Urothelium cell line (cell line): ENCODE measurements at places on chromosomes 16 and 17.
A peak's percentile ranks its signal among the peaks of the same experiment; 100 is the strongest.

DNA sequence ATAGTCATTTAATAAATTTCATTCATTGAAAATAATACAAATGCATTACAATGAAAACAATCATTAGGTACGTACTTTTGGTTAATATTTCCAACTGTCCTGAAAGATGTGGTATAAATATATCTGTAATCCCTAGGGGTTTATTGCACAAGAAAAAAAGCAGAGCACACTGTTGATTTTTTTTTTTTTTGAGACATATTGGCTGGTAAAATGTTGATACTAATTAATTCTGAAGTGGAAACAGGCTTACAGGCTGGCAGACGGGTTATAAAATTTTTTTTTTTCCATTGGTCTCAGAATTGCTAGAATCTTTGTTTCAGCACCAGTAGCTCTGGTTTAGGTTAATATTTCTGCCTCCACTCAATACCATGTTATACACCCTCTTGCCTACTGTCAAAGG, 193.6 kb downstream of the MAP2K6 start:
- DNase-seq: no peak

- DNase-seq: peak; percentile 83
These were observed 48.0 kb upstream of the ZFHX3 start for GRCh38 chr16:73095885-73096421.

DNA sequence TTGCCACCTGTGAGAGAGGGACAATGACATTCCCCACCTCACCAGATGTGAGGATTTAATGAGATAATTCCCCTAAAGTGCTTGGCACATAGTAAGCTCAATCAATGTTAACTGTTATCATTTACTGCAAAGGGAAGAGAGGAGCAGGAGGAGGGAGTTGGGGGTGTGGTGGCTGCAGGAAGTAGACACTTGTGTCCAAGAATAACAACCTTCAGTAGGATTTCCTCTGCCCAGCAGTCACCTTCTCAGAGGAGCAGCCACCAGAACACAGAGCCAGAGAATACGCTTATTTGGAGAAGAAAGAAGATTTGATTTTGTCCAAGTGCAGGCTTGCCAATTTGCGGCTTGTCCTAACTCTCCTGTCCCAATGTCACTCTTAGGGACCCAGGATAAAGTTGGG, 10.2 kb downstream of the CBX4 start:
- no peak for DNase-seq

- no peak for DNase-seq
These were observed 5.6 kb downstream of the VAC14 start for GRCh38 chr16:70795296-70795912.

DNA sequence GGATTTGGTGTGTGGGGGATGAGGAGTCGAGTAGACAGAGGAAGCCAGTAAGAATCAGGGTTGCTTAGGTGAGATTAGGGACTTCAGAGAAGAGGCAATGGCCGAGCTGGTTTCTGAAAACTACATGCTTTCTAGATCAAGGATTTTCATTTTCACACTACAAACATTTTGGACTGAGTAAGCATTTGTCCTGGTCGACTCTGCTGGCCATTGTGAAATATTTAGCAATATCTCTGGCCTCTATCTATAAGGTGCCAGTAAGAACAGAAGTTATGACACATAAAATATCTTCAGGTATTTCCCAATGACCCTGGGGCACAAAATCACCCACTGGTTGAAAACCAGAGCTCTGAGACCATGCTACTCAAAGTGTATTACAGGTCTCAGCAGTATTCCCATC, 1275.1 kb upstream of the CDH8 start:
- no peak for DNase-seq

DNA sequence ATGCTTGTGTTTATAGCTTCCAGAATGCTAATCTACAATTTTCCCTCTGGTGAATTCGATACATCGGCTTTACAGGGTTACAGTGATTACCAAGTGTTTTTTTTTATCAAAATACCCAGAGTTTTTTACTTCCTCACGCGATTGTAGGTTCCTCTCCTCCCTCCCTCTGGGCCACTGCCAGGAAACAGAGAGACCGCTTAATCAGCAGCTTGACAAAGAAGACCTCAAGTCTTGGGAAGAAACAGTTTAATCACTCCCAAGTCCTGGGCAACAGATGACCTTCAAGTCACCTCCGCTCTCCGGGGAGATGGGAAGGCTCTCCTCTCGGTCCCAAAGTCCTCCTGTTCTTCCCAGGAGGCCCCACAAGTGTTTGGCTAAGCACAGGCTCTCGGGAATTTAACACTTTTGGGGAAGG, 23.5 kb downstream of the SMTNL2 start:
- no peak for DNase-seq

DNA sequence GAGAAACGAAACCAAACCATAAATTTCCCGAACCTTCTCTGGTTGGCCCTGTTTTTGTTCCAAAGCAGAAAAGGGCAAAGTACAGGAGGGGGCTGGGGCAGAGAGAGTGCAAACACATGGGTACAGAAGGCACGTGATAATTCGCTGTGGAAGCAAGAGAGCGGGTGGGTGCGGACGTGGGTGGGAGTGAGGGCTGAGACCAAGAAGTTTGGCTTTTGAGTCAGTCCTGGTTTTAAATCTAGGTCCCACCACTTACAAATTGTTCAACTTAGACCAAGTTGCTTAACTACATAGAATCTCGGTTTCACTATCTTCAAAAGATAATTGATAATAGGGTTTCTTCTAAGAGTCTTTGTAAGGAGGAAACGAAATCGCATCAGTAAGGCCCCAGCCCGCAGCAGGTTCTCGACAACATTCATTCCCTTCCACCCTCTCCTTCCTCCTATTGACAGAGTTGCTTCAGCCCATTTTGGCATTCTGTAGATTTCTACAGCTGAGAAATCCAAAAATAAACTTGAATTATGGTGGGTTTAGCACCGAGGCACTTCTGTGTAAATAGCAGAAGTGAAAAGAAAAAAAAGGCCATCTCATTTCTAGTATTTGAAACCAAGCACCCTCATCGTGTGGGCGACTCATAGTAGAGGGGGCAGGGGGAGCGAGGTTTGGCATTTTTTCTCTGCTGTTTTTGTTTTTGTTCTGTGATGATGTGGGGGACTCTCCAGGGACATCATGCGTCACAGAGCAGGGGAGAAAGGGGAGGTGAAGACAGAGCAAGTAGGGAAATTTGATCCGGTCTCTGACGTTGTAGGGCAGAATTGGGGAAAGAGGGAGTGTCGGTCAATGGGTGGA, 33.6 kb upstream of the CCR7 start:
- DNase-seq: no peak

- DNase-seq: no peak
These were observed 4.0 kb downstream of the WBP2 start for GRCh38 chr17:75850928-75851692.

- no peak for DNase-seq
These were observed 39.0 kb upstream of the AKAP1 start for GRCh38 chr17:57045868-57046704.

- no peak for DNase-seq
These were observed 751 bp upstream of the FOXC2 start for GRCh38 chr16:86565644-86566511.

GRCh38 chr17:70100983-70101382, 26.0 kb downstream of the KCNJ16 start:
- no peak for DNase-seq

- no peak for DNase-seq
These were observed 29.1 kb upstream of the MED13 start for GRCh38 chr17:62094175-62094574.

GRCh38 chr17:28057731-28058246, 15.3 kb downstream of the NLK start:
- no peak for DNase-seq

- DNase-seq: peak; percentile 61
These were observed 2.9 kb upstream of the SCIMP start for GRCh38 chr17:5237541-5238016.

DNA sequence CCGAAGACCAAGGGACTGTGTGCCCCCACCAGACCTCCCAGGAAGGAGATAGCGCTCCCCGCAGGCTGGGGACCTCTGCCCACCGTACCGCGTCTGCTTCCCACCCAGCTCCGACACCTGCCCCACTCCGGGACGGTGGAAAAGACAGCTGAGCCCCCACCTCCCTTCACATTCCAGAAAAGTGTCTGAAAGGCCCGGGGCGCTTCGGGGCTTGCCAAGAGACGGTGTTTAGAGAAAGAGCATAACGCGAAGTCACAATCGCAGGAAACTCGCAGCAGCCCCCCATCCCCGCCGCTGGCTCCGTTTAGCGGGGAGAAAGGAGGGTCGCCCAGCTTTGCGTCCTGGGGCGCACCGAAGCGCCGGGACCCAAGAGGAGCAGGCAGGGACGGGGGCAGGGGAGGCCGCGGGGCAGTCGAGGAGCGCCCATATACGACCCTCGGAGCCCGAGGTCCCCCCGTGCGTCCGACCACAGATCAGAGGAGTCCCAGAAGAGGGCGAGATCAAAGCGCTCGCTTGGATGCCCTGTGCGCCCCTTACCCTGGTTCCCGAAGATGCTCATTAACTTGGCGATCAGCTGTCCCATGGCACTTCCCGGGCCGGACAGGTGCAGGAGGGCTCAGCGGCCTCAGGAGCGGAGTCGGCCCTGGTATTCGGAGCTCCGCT, 652 bp downstream of the ARL5C start:
- no peak for DNase-seq

GRCh38 chr16:89678258-89678657, 8.2 kb upstream of the CDK10 start:
- no peak for DNase-seq

DNA sequence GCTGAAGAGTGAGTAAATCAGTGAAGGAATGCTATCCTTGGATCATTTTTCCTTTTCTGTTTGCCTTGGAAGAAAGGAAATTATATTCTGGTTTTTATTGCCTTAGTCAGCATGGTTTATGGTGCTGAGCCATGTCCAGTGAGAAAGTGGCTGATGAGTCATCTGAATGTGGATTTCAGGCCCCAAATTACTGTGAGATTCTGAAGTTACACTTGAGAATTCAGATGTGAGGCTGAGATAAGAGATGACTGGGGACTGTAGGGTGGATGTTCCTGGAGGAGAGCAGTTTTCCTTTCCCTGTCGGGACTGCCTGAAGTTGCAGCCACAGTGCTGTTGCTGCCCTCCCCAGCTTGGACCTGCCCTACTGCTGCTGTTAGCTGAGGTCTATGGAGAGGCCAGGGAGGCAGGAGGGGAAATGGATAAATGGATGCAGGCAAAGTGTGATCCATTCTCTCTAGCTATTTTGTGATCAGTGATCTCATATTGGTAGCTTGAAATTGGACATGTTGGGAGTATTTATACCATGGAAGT, 4.2 kb upstream of the MAP3K14 start:
- peak; percentile 85 for DNase-seq

GRCh38 chr17:58521680-58522079, 7.2 kb upstream of the MTMR4 start:
- no peak for DNase-seq

DNA sequence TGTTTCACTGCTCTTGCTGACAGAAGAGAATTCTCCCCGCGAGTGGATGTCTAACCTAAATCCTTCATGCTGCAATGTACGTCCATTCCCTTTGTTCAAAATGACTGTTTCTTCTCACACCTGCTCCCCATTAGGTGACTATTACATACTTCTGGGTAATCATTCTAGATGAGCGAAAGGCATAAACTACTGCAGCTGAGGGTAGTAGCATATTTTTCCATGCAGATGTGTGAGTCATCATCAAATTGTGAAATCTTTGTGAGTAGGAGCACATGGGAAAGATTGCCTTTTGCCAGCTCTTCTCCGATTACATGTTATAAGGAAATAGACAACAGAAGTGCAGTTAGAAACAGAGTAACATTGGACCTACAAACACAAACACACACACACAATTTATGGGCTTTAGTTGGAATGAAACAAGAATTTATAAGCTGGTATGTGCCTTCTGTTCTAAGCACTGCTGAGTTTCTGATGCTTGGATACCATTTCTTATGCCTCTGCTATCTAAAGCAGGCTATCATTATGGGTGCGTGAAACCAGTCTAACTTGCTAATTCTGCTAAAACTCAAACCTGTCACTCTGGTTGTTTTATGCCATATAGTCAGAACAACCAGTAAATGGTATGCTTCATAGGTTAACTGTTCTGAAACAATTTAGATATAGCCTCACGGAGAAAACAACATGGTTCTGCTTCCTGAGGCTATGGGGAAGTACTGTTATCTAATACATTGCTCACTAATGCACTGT, 346.9 kb upstream of the PSMD7 start:
- DNase-seq: peak; percentile 64

GRCh38 chr16:85124636-85125346, 12.5 kb upstream of the CIBAR2 start:
- DNase-seq: no peak

GRCh38 chr17:2510559-2510958, 1.1 kb downstream of the METTL16 start:
- DNase-seq: no peak

- no peak for DNase-seq
These were observed 13.4 kb downstream of the USP43 start for GRCh38 chr17:9658593-9659211.

GRCh38 chr17:48004983-48005382, 32.6 kb downstream of the COPZ2 start:
- no peak for DNase-seq

- no peak for DNase-seq
These were observed 54.1 kb upstream of the FASN start for GRCh38 chr17:82152114-82152513.
